Tongue (tissue), 3 donors: ENCODE measurements at places on chromosomes 6 and 20.

- DNase-seq, result no peak
Measured at GRCh38 chr20:44924541-44924940, 14.7 kb downstream of the PABPC1L start.

DNA sequence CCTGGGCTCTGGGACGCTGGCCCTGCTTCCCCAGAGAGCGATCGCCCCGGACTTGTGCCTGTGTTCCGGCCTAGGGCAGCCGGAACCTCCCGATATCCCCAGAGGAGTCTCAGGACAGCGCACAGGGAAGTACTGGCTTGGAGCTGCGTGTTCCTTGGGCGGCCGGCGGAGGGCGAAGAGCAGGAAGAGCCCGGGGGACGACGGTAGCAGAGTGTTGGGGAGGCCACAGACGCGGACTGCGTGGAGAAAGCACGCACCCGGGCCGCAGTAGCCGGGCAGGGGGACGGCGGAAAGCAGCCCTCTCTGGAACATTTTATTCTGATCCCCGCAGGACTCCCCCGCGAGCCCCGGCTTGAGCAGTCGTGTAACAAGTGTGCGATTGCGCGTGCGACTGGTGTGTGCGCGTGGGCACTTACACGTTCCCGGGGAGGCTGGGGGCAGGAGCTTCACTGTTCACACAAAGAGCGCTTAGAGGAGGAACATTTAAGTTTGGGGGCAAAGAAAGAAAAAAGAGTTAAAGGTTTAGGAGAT lies 36.1 kb downstream of the NCR2 start:
- peak; percentile 62 for DNase-seq

GRCh38 chr6:112109262-112109661 lies 21.9 kb downstream of the FAM229B start:
- DNase-seq, result peak; percentile 59

DNA sequence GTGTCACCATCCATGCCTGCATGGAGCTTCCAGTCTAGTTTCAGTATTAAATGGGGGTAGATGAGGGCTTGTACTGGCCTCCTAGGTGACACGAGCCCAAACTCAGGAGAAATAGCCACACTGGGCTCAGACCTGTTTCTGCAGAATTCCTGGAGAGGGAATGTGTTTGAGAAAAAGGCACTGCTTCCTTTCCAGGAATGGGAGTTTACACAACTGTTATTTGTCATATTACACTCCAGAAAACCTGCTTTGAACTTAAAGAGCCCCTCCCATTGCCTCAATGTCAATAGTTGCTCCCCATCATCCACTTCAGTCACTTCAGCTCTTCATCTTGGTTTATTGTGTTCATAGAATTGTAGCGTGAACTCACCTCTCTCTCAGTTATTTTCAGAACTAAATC lies 151.5 kb downstream of the CFAP61 start:
- no peak for DNase-seq

GRCh38 chr20:49936153-49937026 lies at the start of gene RNF114:
Gene RNF114, plus strand, starts transcription at chr20:49936397. Its CDS starts 16 bp downstream, at chr20:49936413.
- DNase-seq, result peak; percentile 97

DNA sequence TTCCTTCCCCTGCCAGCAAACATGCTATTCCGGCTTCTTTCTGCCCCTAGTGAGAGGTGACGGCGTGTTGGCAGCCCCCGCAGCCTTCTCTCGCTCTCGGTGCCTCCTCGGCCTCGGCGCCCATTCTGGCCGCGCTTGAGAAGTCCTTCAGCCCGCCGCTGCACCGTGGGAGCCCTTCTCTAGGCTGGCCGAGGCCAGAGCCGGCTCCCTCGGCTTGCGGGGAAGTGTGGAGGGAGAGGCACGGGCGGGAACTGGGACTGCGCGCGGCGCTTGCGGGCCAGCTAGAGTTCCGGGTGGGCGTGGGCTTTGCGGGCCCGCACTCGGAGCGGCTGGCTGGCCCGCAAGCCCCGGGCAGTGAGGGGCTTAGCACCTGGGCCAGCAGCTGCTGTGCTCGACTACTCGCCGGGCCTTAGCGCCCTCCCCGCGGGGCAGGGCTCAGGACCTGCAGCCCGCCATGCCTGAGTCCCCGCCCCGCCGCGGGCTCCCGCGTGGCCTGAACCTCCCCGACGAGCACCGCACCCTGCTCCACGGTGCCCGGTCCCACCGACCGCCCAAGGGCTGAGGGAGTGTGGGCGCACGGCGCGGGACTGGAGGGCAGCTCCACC lies 20.0 kb upstream of the PXDC1 start:
- DNase-seq, result no peak
